Hematopoietic multipotent progenitor cell treated with erythropoietin and hydrocortisone succinate and interleukin-3 and kit ligand, for 8 days (in vitro differentiated cells): ENCODE measurements at places on chromosomes 1 and 21.

GRCh38 chr1:179867493-179868330, 9.9 kb downstream of the TOR1AIP2 start:
- peak; percentile 72 for DNase-seq

DNA sequence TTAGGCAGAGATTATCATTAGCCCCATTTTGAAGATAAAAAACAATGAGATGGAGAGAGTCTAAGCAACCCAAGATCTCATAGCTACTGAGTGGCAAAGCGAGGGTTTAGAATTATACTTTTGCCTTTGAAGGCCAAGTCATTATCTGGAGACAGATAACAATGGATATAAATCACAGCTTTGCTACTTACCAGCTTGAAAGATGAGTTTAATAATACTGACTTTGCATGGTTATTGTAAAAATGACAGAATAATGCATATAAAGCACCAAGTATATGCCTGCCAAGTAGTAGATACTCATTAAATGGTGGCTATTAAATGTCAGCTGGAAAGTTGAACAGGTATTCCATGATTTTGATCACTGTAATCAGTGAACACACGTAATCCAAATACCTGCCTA, 241.6 kb upstream of the SGIP1 start:
- DNase-seq = no peak

GRCh38 chr1:96721053-96721415, 550 bp upstream of the PTBP2 start:
- DNase-seq = peak; percentile 38

- no peak for DNase-seq
Observed at GRCh38 chr1:215636258-215636965, 69.3 kb downstream of the KCTD3 start.

GRCh38 chr1:207987164-207987563, 76.2 kb upstream of the CD34 start:
- no peak for DNase-seq

GRCh38 chr21:46110499-46111192, 12.7 kb downstream of the COL6A2 start:
- no peak for DNase-seq
